ELR (cell line): ENCODE measurements at places on chromosomes 12 and 14.

DNA sequence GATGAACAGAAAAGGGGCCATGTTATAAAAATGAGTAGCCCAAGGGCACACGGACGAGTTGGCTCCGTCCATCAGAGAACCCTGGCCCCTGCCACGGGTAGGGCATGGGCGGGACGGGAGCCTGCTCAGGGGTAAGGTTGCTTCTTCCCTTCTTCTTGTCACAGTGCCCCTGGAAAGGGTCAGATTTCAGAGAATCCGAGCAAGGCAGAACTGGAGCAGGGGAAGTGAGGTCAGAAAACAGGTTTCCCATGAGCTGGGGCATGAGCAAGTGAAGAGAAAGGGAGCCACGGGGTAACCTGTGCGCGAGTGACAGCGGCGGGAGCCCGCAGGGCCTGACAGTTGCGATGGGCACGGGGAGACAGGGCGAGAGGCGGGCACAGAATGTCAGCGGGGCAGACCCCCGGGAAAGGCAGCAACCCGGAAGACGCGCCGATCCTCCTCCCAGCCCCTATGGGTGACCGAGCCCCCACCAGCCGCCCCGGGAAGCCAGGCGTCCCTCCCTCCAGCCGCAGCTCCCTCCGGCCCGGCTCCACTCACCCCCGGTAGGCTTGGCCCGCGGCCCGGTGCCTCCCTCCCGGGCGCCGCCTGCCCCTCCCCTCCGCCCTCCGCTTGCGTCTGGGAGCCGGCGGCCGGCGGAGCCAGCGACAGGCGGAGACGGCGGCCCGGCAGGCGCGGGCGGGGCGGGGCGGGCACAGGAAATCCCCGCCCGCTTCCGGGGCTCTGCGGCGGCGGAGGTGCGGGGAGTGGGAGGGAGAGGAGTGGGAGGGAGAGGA, at the start of gene ZNF641:
Gene ZNF641 (minus strand): TSS at position 671 of the 773 bp plus-strand sequence. CDS start 2,829 bp downstream, outside the sequence.
- peak; percentile 63 for DNase-seq

DNA sequence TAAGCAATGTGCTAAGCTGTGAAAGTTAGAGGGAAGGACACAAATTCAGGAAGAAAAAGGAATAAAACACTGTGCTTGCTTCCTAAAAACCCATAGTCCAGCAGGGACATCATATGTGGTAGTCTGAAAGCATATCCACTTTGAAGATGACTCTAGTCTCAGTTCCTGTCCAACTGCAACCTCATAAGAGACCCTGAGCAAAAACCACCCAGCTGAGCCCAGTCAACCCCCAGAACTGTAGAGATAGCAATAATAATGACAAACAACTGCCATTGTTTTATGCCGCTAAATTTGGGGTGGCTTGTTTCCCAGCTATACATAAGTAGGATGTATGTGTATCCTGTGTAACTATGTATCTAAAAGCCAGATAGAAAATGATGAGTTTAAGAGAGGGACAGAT, 3.9 kb upstream of the SERPINA4 start:
- DNase-seq: no peak

DNA sequence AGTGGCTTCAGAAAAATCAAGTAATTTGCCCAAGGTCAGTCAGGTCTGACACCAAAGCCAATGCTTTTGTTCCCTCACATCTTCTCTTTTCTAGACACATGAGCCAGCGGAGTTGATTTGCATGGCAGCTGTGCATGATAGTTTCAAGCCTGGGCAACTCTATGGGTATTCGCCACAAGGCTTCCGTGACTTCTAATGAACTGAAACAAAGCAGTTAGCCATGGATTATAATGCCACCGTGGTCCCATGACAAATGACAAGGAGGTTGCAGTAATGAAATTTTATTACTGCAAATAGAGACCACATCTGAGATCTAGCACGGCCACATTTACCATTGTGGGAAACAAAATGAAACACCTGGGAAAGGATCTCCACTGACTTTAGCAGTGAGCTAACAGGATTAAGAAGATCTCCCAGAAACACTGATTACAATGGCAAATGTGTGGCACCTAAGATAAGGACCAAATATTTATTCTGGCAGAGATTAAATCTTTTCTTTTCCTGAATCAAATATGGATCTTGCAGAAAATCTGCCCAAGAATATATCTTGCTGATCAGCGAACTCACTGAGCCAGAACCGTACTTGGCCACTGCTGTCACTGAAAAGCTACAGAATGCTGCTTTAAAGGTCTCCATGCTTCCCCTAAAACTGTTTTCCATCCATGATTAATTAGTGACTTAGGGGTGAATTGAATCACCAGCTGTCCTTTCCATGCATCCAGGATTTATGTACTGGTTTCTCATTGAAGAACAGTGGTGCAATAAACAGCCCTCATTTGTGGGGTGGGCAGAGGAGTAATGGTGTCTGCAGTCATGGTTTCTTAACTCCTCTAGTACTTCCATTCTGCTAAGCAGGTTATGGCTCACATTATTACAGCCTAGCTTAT, 551.0 kb downstream of the DIO2 start:
- no peak for DNase-seq

DNA sequence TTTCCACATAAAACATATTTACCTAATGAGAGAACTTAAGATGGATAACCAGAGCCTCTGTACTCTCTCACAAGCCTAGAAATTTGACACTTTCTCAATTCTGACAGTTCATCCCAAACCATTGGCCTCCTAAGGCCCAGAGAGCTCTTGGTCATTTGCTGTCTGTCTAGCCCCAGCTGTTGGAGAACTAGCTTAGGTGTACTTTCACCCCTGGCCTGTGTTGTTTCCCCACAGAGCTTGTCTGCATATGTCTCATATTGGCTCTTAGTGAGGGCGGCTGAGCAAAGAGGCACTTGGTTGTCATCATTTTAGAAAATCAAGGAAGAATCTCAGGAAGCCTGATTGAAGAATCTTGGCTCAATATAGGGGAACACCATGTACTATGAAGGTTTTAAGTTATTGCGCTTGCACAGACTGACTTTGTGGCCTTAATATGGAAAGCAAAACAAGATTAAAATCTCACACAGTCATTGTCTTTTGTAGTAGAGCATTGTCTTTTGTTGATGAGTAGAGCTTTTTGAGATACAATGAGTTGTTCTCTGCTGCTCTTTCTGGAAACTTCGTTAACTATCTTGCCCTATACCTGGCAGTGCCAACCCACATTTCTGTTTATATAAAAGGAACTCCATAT, 324.6 kb downstream of the RAD51B start:
- peak; percentile 17 for DNase-seq

DNA sequence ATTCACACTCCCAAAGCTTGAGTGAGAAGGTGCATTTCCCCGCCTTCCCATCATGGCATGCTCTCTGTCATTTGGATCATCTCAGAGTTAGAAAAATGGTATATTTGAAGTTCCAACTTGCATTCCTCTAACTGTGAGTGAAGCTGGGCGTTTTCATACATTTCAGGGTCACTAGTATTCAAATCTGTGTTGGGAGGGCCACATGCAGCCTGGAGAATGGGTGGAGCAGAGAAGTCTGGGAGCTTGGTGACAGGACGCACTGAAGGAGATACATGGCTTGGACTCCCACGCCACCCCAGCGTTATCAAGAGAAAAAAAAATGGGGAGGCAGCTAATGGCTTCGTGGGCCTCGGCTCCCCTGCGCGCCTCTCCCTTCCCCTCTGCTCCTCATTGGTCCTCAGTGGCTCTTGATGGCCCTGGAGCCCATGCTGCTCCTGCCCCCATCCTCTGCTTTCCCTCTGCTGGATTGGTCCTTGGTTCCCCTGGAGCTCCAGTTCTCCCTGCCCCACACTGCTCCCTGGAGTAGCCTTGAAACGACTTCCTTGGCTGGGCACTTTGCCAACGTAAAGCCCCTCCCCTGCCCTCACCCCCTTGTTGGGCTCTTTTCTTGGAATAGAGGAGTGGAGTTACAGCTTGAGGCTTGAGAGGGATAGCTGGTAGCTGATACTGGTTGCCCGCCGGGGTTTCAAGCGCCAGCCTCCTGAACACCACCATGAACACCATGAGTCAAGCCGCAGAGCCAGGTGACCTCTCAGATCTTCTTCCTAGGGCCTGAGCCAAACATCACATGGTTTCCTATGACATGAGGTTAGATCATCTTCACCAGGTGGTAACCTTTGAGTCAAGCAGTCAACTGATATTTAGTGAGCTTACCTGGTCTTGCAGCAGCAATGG, 139.6 kb downstream of the PRKCH start:
- DNase-seq: peak; percentile 33

GRCh38 chr12:7646178-7646475, 19.6 kb downstream of the APOBEC1 start:
- DNase-seq: no peak

GRCh38 chr12:4809013-4809448, 88.8 kb downstream of the GALNT8 start:
- DNase-seq: no peak

DNA sequence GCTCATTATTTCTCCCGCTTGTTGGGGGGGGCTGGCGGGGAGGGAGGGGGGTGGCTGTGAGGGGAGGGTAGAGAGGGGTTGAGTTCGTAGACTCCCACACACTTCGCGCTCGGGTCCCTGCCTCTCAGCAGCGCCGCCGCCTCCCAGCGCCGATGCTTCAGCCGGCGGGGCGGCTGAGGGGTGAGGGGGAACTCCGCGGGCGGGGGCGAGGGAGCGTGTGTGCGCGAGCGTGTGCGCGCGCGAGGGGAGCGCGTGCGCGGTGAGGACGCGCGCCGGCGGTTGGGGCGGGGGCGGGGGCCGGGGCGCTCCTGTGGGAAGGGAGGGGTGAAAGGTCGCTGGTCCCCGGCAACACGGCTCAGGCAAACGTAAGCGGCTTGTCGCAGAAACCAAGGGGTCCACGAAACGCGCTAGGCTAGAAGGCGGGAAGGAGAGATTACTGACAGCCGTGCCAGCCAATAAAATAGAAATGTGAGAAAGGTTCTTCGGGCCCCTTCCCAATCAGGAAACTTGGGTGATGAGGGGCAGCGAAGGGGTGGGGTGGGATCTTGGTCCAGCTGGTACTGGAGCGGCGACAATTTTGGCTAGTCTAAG, 343 bp upstream of the NOVA1 start:
- DNase-seq: no peak

GRCh38 chr12:92341065-92341668, 195.5 kb upstream of the BTG1 start:
- DNase-seq: no peak

GRCh38 chr12:58425481-58426392, 484.4 kb downstream of the ATP23 start:
- DNase-seq: peak; percentile 97

DNA sequence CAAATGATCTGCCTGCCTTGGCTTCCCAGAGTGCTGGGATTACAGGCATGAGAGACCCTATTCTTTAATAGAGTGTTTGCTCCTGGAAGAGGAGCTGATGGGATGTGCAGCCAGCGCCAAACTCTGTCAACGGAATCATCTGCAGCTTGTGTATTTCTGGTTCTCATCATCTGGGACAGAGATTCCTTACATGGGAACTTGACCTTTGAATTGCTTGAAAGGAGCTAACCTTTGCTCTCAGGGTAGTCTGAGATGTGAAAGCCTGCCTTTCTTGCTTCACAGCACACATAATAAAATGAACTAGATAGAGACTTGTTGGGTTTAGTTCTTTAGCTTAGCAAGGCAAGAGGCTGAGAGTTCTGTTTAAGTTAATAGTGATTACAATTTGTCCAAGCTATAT, 120.0 kb downstream of the OTOGL start:
- DNase-seq: no peak

DNA sequence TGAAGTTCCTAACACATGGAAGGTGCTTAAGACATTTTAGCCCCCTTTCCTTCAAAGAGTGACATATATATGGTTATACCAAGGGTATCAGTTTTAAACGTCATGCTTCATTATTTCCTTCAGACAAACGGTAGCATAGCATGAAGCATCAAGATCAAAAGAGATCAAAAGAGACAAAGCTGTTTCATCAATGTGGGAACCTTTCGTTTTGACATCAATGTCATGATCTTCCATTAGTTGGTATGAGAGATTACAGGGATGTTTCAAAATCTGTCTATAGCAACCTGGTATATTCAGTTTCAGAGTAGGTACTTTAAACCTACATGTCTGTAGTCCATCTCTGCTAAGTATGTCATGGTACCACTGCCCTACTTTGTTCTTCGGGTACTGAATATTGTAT, 28.3 kb downstream of the PUS7L start:
- DNase-seq: no peak

GRCh38 chr12:49044660-49045059, 15.9 kb downstream of the KMT2D start:
- DNase-seq: no peak

DNA sequence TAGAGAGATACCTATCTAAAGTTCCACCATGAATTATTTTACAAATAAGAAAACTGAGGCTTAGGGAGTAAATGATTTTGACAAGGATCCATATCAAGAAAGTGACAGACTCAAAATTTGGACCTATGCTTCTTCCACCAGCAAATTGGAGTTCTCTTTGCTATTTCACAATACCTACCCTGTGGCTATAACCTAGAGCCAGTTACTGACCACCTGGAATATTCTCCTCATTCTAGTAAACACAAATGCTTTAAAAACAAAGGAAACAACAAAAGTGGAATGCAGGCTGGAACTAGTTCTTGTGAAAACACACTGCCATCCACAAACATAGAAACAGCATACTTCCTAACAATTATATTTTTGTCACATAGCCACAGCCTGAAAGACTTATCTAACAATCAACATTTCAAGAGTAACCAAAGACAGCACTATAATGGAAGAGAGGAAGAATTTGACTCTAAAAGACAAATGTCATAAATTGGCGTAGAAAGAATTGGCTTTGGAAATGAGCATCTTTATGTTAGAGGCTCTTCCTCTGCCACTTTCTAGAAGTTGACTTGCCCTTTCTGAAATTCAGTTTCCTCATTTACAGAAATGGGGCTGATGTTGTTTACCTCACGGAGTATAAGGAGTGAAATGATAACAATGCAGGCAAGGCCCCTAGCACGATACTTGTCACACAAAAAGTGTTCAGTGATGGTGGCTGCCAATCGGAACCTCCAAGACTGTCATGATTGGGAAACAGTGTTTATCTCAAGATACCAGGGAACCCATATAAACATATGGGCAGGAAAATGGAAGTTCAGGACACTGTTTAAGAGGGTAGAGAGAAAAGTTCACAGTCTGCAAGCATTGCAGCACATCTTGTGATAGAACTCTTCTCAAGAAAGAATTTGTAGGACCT, 138.6 kb upstream of the LGR5 start:
- DNase-seq: no peak

- peak; percentile 41 for DNase-seq
These were observed 2.9 kb upstream of the DYRK2 start for GRCh38 chr12:67645601-67646000.

- DNase-seq: no peak
These were observed 621.9 kb downstream of the LRFN5 start for GRCh38 chr14:42228611-42229010.

- no peak for DNase-seq
These were observed 77.4 kb upstream of the ALG10 start for GRCh38 chr12:33944703-33945437.

DNA sequence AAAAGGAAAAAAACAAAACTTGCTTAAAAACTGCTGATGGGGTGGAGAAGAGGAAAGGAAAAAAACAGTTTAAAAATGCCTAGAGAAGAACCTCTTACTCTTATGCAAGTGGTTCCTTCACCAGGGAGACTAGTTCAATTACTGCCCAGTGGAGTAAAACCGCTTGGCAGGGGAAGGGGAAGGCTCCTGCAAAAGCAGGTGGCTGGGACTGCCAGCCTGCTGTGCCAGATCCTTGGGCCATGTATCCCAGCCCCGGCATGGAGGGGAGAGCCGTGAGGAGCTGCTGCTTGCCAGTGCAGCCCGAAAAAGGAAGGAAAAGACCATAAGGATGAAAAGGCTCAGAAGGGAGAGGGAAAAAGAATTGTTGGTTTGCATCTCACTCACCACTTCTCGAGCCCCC, 123.0 kb downstream of the FSCB start:
- DNase-seq: no peak

- DNase-seq: no peak
These were observed 37.8 kb downstream of the ATF7IP start for GRCh38 chr12:14403293-14403692.

GRCh38 chr14:85688006-85688405, 158.1 kb downstream of the FLRT2 start:
- DNase-seq: no peak
